ENCODE measurements at places on chromosomes 16 and 17.

DNA sequence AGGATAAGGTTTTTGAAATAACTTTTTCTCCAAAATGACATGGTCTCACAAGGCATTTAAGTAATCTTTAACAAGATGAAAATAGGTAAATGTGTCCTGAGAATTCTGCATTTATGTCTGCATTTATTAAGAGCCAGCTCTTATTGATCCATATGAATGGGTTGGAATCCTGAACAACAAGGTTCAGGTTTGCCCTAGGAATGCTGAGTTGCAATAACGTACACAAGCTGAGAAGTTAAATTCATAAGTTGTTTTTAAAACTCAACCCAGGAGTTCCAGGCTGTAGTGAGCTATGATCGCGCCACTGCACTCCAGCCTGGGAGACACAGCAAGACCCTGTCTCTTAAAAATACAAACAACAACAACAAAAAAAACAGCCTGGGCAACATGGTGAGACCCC is 28.1 kb downstream of the GLG1 start:
- DNase-seq, result no peak

GRCh38 chr16:78955206-78955605 is 645.3 kb downstream of the MAF start:
- no peak for DNase-seq

GRCh38 chr16:68426347-68426652 is 22.0 kb downstream of the SMPD3 start:
- DNase-seq, result peak; percentile 43

GRCh38 chr17:50203086-50203485 is 1.7 kb upstream of the COL1A1 start:
- DNase-seq, result peak; percentile 3

DNA sequence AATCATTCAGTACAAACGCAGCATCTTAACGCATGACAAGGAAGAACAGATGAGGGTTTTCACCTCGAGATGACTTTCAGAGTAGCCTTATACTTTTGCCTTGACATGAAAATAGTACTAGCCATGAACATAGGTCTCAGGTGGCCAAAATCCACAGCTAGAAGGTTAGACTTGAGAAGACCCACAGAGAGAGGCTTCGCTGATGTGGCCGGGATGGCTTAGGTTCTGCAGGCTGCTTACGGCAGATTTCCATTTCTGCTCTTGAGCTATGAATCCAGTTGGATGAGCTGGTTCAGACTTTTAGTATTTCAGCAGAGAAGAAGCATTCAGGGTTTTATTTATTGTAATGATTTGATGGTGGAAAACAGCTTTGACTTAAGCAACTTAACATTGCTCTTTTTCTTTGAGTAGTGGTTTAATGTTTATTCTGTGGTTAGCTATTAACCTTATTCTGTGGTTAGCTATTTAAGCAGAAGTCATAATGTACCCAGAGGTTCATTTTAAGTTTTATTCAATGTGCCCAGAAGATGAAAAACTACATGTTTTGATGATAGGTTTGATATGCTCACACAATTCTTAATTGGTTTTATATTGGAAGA is 7.6 kb downstream of the KRT24 start:
- no peak for DNase-seq

DNA sequence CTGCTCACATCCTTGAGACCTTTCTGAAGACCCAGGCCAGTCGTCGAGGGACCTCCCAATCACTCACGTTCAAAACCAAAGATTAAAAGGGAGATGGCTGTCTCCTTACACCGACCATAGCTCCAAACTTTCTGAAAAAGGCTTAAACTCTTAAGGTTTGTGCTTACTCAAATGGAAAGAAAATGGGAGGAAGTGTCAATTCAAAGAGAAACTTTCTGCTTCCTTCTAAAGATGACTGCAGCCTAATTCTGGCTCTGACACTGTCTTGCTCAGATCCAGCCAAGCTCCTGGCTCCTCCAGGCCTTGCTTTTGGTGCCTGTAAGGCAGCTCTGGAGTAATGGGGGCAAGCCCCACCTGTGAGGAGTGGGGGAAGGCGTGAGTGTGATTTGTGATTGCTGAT is 54.9 kb upstream of the WSB1 start:
- DNase-seq, result no peak

- no peak for DNase-seq
Measured at GRCh38 chr17:34726536-34727384, 147.4 kb downstream of the TMEM132E start.

DNA sequence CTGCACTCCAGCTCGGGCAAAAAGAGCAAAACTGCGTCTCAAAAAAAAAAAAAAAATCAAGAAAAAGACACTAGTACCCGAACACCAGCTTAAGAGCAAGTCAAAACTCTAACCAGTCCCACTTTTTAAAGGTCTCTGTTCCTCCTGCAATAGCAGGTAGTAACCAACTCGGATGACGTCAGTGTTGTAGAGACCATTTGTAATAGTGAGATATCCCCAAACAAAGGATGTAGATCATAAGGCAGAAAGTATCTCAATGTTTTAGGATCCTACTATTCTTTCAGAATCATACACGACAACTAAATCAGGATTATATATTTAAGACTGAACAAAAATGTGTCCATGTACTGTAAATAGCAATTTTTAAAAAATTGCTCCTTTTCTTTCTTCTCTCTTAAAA is 2.4 kb downstream of the JPT1 start:
- no peak for DNase-seq

DNA sequence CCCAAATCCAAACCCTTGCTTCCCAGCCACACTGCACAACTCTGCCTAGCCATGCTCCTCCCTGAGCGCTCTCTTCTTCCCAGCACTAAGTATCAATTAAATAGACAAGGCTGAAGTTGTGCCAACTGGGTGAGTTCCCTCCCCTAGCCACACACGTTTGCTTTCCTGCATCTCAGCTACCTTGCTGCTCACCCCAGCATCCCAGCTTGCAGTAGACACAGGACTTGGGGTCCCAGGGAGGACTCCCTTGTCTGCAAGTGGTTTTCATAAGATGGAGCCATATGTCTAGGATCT is 4.9 kb downstream of the CCDC182 start:
- no peak for DNase-seq

DNA sequence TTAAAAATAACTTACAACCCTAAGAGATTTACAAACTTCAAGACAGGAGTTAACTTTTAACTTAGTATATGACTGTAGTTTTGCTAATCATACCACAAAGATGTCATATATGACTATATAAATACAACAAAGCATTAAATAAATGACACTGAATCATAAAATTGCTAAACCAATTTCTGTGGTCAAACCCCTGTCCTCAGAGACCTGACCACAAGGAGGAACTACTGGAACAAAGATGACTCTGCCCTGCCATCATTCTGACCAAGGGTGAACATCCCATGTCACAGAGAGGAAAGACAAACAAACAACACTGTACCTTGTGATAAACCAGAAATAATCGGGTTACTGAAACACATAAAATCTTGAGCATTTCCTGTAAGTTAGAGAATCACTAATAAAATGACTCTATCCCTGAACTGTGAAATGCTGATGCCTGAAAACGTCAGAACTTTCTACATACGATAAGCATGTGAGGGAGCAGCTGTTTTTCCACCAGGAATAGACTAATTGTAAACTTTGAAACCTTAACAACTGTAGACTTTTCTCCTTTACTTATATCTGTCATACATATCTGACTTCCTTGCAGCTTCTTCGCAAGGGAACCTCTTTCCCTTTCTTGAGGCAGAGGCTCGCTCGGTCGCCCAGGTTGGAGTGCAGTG is 47.9 kb downstream of the WDR59 start:
- DNase-seq, result no peak

GRCh38 chr16:51355195-51355594 is 204.1 kb upstream of the SALL1 start:
- no peak for DNase-seq
